ENCODE measurements at places on chromosomes 1 and 21. TPM values are rescaled to one million over a fixed set of nuclear protein-coding genes. Genes with fewer than 3 reads are reported as not detected.

DNA sequence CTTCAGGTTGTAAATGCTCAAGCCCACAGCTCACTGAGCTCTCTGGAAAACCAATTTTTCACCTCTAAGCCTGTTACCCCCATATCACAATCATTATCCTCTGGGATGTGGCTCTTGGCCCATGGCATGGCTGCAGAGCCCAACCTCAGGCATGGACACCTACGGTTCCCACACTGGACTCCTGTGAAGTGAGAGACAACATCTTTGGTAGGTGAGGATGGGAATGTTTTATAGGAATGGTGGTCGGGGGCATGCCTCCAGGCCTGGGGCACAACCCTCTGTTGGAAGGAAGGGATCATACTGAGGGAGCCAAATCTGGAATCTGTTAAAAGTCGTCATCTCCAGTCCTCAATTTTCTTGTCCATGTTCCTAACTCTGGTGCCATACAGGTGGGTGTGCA lies 179.1 kb downstream of the FOXD2 start:
- no peak for DNase-seq

GRCh38 chr1:70893381-70893780 lies 154.2 kb downstream of the PTGER3 start:
- DNase-seq, result no peak

GRCh38 chr1:169570172-169570574 lies 16.1 kb downstream of the F5 start:
- DNase-seq, result no peak

- DNase-seq, result no peak
Measured at GRCh38 chr1:51093581-51093980, 8.4 kb upstream of the C1orf185 start.

- DNase-seq, result no peak
Measured at GRCh38 chr1:20658166-20658915, 2.8 kb downstream of the DDOST start.

GRCh38 chr1:64405833-64406232 lies 64.1 kb upstream of the CACHD1 start:
- no peak for DNase-seq

- DNase-seq, result no peak
Measured at GRCh38 chr1:82466891-82467290, 666.2 kb downstream of the ADGRL2 start.

GRCh38 chr1:190747704-190748103 lies 270.0 kb upstream of the BRINP3 start:
- DNase-seq, result no peak

- no peak for DNase-seq
Measured at GRCh38 chr21:35321322-35322200, 272.5 kb upstream of the RUNX1 start.

- DNase-seq, result no peak
Measured at GRCh38 chr1:54815086-54815876, 14.2 kb upstream of the TTC22 start.

DNA sequence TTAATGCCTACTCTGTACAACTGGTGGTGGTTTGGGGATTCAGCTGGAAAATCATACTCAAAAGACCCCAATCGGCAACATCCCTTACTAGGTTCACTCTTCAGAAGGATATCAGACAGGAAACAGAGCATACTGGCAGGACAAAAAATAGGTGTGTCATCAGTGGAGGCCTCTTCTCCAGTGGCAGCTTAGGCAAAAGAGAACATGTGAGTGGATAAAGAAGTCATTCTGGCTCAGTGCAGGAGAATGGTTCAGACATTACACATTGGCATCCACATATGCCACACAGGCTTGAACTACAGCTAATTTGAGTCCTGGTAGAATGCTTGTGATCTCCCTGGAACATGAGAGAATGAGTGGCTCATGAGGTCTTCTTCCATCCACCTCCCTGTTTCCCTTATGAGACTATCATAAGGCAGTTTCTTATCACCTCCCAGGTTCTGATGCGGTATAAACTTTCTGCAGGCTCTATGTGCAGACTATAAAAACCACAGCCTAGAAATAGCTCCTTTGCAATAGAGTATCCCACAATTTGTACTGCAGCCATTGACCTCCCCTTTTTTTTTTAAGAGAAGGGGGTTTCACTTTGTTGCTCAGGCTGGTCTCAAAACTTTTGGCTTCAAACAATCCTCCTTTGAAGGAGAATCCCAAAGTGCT lies 24.7 kb downstream of the VAMP4 start:
- no peak for DNase-seq

- DNase-seq, result no peak
Measured at GRCh38 chr21:23578027-23578426, 2029.3 kb downstream of the MRPL39 start.

DNA sequence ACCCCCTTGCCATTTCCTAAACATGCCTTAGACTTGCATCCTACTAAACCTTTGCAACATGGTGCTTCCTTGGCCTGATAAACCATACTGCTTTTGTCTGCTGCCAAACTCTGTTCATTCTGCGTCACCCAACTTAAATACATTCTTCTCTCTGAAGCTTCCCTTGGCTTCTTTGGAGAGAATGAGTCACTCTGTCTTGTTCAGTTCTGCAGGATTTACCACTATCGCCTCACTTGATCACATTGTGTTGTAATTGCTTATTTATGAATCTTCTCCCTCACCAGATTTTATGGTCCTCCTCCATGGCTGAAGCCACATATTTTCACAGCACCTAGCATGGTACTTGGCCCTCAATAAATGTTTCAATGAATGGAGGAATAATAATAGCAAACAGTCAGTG lies 21.7 kb upstream of the TUT4 start:
- DNase-seq, result no peak

DNA sequence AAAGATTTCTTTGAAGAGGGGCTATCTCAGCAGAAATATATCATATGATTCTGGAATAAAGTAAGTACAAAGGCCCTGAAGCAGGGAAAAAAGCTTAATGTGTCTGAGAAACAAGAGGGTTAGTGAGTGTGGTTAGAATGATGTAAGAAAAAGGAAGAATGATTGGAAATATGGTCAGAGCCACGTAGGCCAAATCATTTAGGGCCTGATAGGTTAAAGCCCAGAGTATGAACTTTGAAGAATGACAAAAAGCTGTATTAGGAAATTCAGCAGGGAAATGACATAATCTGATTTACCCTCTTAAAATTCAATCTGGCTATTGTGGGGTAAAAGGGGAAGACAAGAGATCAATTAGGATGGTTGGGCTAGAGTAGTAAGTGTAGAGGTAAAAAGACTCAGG lies 69.0 kb upstream of the MUTYH start:
- no peak for DNase-seq

DNA sequence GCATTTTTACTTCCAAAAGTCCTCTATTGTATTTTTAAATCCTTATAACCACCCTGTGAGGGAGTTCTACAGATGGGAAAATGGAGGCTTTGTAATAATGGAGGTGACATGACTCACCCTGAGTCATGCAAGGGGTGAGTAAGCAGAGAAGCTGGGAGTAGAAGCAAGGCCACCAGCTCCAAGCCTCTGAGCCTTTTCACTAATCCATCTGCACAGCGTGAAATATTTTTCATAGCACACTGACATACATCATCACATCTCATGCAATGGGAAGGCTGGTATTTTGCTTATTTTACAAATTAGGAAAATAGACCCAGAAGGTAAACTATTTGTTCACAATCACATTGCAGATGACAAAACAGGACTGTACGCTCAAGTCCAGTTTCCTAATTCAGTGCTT lies 96.9 kb downstream of the KCNH1 start:
- no peak for DNase-seq

- no peak for DNase-seq
Measured at GRCh38 chr21:14541841-14542490, 4.1 kb downstream of the SAMSN1 start.

GRCh38 chr1:27773826-27774445 lies 917 bp downstream of the STX12 start:
- DNase-seq, result peak; percentile 22

DNA sequence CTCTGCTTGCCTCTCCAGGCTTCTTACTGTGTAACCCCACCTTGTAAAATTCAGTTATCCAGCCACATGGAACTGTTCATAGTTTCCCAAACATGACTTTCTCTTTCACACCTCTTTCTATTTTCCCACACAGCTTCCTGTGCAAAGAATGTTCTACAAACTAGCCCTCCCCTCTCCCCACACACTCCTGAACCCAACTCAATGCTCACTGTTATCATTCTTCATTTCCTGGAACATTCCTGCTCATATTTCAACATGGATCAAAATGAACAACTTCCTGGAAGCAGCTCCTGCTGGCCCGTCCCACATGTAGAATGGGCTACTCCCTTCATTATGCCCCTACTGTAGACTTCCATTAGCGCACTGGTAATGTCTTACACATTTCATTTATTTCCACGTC lies 7.5 kb upstream of the HSD11B1 start:
- DNase-seq, result no peak

- no peak for DNase-seq
Measured at GRCh38 chr1:83864991-83865390, 133.9 kb downstream of the TTLL7 start.

GRCh38 chr1:224090116-224090515 lies 23.8 kb upstream of the FBXO28 start:
- DNase-seq, result no peak

DNA sequence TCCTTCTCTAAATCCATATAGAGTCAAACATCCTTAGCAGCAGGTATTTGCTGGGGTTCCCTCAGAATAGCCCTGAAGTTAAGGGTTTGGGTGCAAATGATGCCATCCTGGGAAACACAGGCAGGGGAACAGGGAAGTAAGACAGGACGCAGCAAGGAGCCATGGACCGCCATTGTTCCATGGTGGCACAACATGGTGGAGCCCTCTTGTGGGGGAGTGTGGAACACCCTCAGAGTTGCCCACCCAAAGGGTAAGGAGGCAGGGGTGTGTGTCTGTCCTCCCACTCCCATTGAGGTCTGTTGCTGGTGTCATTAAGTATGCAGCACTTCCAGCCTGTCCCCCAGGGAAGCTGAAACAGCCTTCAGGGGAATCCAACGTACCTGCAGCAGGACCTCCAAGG lies 20.4 kb upstream of the RCAN1 start:
- no peak for DNase-seq

DNA sequence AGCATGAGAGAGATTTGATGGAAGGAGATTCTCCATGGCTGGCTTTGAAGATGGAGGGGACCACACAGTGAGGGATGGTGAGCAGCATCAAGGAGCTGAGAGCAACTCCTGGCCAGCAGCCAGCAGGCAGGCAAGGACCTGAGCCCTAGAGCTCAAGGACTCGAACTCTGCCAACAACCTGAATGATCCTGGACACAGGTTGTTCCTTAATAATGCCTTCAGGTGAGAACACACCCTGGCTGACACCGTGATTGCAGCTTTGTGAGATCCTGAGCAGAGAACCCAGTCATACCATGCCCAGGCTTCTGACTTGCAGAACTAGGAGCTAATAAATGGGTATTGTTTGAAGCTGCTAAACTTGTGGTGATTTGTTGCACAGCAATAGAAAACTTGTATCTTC lies 183.1 kb downstream of the LMX1A start:
- peak; percentile 35 for DNase-seq

- no peak for DNase-seq
Measured at GRCh38 chr21:25464275-25464674, 143.0 kb downstream of the MRPL39 start.

- peak; percentile 75 for DNase-seq
Measured at GRCh38 chr1:59707178-59707791, 107.5 kb upstream of the HOOK1 start.

- peak; percentile 6 for DNase-seq
Measured at GRCh38 chr1:191963781-191964455, 194.3 kb upstream of the RGS18 start.

GRCh38 chr1:39026866-39027507 lies 837 bp downstream of the NDUFS5 start:
- no peak for DNase-seq

DNA sequence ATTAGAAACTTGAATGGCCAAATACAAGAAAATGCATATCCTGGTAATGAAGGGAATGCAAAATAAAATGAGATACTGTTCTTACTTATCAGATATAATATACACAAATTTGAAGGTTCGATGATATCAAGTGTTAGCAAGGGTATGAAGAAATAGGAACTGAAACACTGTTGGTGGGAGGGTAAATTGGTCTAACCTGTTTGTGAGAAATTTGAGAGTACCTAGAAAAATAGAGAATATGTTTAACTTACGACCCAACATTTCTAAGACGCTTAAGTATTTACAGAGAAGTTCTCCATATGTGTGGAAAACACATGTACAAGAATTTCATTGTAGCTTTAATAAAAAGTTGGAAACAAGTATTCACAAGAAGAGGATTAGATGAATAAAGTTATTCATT lies 25.9 kb downstream of the ATG4C start:
- DNase-seq, result no peak

GRCh38 chr1:174812016-174812415 lies 187.7 kb upstream of the CACYBP start:
- DNase-seq, result no peak

- no peak for DNase-seq
Measured at GRCh38 chr1:194485432-194485831, 1299.0 kb upstream of the B3GALT2 start.

DNA sequence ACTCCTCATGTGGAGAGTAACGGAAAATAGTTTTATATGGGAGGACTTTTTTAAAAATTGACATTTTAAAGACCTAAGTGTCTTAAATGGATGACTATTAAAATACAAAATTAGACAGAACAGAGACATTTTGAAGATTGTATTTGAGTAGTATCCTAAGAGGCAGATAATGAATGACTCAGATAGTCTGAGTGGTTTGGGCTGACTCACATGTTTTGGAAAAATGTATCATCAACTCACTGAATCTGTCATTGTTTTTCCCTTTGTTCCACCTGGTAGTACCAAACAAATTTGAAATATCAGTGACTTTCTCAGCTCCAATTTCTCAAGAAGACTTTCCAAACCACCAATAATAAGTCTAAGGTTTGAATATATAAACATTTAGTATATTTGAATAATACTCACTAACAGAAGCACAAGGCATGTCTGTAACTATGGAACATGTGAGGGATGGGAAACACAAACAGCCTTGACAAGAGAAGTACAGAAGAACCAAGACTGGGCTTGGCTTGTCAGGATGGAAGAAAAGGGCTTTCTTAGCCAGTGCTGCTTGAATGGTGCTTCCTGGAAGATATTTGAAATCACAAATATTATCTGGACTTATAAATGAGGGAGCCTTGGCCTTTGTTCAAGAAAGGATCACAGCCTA lies 90.6 kb downstream of the SGIP1 start:
- DNase-seq, result no peak

GRCh38 chr1:168893359-168893801 lies 164.4 kb upstream of the DPT start:
- DNase-seq, result no peak

GRCh38 chr21:41188486-41189149 lies 20.7 kb downstream of the BACE2 start:
- no peak for DNase-seq

The PAPPA2 gene
- under 0.01 TPM for total RNA-seq

The LCE6A gene
- not detected for total RNA-seq

The SFN gene
- total RNA-seq, result 84.3 TPM

The CHIA gene
- 23.2 TPM for total RNA-seq

The TAS1R3 gene
- not detected for total RNA-seq

The KLHL17 gene
- total RNA-seq, result 5.8 TPM

The ACOT7 gene
- 9.4 TPM for total RNA-seq

The CFAP107 gene
- not detected for total RNA-seq

The GBP5 gene
- 1.3 TPM for total RNA-seq

The ZSWIM5 gene
- 2.2 TPM for total RNA-seq

The INKA2 gene
- total RNA-seq, result 4.7 TPM

The PTAFR gene
- total RNA-seq, result 2.2 TPM

The CD101 gene
- 8.8 TPM for total RNA-seq

The KIF17 gene
- not detected for total RNA-seq

The DAP3 gene
- total RNA-seq, result 52.7 TPM

The FMN2 gene
- total RNA-seq, result 3.3 TPM
